SHP77 (cell line): ENCODE measurements at places on chromosomes 11 and 22.

GRCh38 chr11:28842716-28843115, 734.5 kb downstream of the METTL15 start:
- no peak for DNase-seq

- DNase-seq = no peak
Observed at GRCh38 chr22:23103199-23103954, 33.1 kb downstream of the GNAZ start.

DNA sequence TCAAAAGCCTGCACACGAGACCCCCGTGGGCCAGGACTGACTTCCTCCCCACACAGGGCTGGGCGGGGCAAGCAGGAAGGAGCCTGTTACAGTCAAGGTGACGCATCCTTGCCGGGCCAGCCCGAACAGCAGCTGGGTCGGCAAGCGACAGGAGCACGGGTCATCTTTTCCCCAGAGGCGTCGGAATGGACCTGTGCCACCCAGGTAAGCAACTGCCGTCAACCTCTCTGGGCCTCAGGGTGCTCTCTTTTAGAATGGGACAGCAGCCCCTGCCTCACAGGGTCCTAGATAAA, at the start of gene CYTH4:
CYTH4 (plus strand) TSS at position 124 of the 293 bp plus-strand sequence; CDS start at position 186, 62 bp downstream.
- DNase-seq = no peak

- no peak for DNase-seq
Observed at GRCh38 chr11:131884461-131885073, 514.2 kb downstream of the NTM start.

- peak; percentile 4 for DNase-seq
Observed at GRCh38 chr11:26522912-26523610, 49.0 kb downstream of the MUC15 start.

- DNase-seq = no peak
Observed at GRCh38 chr11:76835928-76836612, 24.6 kb upstream of the ACER3 start.

- no peak for DNase-seq
Observed at GRCh38 chr11:123682696-123683410, 28.4 kb upstream of the SCN3B start.

- no peak for DNase-seq
Observed at GRCh38 chr11:59266491-59266890, 53.8 kb upstream of the MPEG1 start.

- no peak for DNase-seq
Observed at GRCh38 chr11:88421530-88421929, 84.0 kb upstream of the CTSC start.

- no peak for DNase-seq
Observed at GRCh38 chr11:1292644-1293618, 16.5 kb downstream of the TOLLIP start.

DNA sequence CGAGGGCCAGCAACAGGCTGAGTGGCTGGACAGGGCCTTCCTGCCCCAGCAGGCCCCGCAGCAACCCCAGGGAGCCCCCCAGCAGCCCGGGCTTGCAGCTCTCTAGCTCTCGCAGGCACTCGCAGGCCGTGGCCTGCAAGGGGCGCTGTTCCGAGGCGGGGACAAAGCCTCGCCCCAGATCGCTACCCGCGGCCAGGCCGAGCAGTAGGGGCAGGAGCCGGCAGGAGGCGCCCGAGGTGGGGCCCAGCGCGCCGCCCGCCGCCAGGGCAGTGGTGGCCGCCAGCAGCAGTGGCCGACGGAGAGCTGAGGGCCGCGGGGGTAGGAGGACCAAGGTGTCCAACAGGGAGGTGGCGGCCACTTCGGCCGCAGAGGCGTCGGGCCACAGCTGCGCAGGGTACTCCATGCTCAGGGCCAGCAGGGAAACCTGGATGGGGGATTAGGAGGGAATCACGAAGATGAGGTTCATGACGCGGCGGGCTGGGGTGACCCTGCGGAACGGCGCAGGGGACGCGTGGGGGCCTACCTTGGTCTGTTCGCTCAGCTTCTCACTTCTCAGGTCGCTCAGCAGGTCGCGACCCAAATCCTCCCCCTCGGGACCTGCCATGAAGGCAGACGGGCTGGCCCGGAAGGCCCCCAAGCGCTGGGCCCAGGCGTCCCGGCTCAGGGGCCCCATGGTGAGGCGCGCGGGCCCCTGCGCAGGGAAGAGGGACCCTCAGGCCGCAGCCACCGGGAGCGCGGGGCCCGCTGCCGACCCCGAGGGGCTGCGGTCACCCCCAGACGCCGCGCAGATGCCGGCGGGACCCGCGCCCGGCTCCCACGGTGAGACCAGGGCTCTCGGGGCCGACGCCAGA, 632 bp downstream of the AP5B1 start:
- peak; percentile 63 for DNase-seq

DNA sequence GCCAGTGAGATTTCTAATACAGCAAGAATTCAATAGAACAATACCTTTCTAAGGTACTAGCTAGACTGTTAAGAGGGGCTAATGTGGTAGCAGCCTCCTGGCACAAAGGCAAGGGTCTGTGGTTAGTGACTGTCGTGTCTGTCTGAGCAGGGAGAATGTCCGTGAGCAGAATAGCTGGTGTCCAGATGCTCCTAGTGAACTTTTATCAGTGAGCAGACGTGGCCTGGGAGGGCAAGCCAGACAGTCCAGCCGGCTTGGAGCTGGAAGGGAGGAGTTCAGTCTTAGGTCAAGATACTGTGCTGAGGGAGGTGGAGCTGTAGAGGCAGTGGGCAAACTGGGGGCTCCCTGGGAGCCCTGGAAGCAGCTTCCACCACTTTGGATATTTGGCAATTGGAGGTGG, 138.6 kb downstream of the TEAD1 start:
- no peak for DNase-seq

- DNase-seq = no peak
Observed at GRCh38 chr11:4830909-4831308, 9.8 kb downstream of the OR51F2 start.

- no peak for DNase-seq
Observed at GRCh38 chr11:115884800-115885534, 380.8 kb upstream of the CADM1 start.

DNA sequence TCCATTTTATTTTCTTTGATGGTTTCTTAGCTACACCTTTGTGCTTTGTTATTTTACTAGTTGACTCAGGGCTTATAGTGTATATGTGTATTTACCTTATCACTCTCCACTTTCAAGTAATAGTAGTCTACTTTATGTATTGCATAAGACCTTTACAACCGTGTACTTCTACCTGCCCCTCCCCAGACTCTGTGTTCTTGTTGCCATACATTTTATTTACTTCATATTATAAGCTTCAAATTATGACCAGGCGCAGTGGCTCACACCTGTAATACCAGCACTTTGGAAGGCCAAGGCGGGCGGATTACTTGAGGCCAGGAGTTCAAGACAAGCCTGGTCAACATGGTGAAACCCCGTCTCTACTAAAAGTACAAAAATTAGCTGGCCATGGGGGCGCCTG, 28.2 kb upstream of the CTSD start:
- no peak for DNase-seq

DNA sequence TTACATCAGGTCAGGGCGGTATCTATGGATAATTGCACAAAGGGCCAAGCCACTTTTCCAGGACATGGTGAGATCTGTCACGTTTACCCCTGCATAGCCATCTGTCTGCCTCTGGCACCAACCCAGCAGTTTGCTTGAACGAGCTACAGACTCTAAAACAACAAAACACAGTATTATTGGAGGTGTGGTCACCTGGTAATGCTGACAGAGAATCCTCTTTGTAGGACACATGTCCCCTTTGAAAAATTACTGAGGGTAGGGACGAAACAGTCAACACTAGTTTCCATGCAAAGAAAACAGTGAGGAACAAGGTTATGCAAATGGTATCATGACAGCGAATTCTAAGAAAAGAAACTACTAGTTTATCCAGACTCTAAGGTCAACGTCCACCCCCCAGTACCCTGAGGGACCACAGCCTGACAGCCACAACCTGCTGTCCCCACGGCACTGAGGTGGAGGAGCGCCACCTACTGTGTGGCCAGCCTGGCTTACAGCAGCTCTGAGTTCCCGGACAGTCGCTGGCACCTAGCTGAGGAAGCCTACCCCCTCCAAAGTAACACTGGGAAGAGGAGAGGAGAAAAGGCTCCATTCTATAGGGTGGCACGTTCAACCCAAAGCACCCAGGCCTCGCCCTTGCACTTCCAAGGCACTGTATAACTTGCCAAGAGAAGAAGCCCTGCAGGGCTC, 117.4 kb upstream of the BID start:
- DNase-seq = peak; percentile 34

DNA sequence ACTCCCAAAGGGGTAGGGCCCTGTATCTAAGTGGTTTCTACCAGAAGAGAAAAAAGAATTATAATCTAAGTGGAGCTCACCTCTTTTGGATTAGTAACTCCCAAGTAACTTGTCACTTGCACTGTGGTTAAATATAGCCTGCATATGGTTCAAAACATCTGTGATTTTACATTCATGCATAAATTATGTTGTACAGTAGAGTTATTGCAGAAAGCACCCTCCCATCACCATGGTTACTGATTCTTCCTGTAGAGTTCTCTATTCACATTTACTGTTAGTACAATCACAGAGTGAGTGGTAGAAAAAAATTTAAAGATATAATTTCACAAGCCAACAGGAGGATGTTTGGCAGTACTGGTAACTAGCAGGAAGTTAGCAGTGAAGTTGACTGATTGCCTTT, 80.4 kb downstream of the LRRC4C start:
- no peak for DNase-seq

DNA sequence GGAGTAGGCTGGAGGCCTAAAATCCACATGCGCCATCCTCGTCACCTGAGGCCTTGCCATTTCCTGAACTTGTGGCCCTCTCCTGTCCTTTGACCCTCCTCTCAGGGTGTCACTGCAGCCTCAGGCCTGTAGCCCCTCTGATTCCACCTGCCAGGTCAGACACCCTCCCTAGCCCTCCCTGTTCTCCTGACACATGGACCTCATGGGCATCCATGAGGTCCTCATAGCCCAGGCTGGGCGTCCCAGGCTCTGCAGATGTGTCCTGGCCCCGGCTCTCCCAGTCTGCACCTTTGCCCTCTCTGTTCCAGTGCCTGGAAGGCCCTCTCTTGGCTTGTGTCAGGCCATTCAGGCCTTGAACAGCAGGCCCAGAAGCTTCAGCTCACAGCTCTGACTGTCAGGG, 15.8 kb downstream of the RAB36 start:
- no peak for DNase-seq

DNA sequence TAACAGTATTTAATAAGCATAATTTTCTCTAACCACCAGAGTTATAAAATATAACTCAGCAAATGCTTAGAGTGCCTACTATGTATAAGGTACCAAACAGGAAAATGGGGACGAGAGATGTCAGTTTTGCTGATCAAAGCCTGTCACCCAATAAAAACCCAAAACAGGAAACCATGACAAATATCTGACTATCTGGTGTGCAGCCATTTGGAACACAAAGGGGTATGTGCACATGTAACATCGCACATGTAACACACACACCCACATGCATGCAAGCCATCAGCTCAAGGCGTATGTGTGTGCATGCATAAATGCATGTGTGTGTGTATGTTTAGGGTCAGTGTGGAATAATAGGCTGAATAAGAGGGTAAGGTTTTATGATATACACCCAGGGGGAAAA, 64.2 kb downstream of the PRR5L start:
- no peak for DNase-seq

DNA sequence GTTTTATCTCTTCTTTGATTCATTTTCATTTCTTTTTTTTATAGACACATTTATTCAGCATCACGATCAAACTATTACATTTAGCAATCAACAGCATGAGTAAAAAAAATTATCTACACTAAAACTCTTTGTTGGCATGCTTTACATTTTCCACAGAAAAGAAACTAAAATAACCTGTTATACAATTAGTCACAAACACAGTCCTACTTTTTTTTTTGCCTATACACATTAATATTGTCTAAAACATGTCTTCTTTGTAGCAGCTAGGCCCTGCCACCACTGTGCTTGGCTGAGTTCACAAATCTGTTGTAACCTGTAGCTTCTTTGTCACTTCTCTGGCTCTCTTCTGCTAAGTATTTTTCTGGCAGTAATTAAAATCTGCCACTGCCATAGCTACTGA, 117.0 kb downstream of the STIM1 start:
- DNase-seq = no peak

DNA sequence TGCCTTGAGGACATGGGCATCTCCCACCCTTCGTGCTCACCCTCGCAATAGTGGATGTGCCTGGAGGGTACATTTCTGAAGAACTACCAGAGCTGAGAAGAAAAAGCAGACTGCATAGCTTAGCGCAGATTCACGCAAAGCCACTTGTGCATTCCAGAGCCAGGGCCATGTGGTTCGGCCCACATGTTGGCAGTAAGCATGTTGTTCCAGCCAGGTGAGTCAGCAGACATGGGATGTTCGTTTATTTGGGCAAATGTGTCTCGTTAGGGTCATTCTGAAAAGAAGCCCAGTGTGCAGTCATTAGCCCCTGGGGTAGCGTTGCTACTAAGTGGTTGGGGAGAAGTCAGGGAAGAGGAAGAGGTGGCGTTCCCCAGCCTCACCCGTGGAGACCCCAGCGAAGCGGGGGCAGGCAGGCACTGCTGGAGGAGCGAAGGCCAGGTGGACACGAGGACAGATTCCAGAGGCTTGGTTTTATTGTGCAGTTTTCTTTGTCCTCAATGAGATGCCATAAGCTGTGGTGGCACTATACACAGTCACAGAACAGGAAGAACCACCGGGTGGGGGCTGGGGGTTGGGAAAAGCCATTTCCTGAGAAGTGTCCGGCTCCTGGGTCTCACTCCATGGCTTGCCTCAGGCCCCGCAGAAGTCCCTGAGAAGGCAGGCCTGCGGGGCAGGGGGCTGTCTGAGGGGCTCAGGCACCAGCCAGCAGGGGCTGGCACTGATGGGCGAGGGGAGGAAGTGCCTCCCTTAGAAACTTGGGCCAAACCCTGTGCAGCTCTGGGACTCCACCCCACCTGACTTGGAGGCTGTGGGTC, 5.0 kb downstream of the THY1 start:
- no peak for DNase-seq

- DNase-seq = no peak
Observed at GRCh38 chr11:111627591-111627990, 25.3 kb downstream of the SIK2 start.

DNA sequence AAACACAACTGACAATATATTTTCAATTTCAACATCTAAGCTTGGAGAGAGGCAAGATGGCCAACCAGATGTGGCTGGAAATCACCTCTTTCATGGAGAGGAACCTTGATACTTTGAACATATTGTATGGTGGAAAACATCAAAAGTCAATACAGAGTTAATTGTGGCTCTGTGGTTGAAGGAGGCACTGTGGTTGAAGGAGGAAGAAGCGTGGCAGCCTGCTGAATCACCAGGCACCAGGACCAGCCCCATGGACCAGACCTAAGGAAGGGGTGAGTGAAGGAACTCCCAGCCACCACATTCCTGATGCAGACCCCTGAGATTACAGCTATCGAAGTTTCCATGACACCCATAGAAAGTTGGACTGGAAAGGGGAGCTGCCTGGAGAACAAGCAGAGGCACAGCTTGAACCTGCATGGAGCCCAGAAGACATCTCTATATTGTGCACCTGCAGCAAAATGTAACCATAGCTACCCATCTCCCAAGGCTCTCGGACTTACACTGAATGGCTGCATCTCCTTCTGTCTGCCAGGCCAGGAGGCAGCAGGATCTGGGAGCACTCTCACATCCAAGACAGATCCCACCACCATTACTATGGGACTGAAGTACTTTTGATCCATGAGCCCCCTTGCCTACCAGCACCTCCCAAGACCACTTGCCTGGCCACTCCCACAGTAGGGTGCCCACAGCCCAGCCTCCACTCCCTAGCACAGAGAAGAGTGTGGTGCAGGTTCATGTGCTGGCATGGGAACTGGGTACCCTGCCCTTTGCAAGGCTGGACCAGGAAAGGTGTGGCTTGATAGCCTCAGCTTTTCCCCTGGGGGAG, 79.8 kb upstream of the SC5D start:
- no peak for DNase-seq

GRCh38 chr11:128576555-128576954, 10.8 kb downstream of the ETS1 start:
- no peak for DNase-seq

GRCh38 chr11:132254906-132255305, 884.5 kb downstream of the NTM start:
- DNase-seq = no peak
